Hindlimb muscle (tissue), 1 donor: ENCODE measurements at places on chromosomes 5 and 9. TPM values are rescaled to one million over a fixed set of nuclear protein-coding genes. Genes with fewer than 3 reads are reported as not detected.

- DNase-seq, result no peak
Measured at GRCh38 chr5:134554319-134555222, 29.1 kb downstream of the JADE2 start.

FLT4 gene
- 9.2 TPM for polyA plus RNA-seq

- peak; percentile 45 for DNase-seq
Measured at GRCh38 chr9:86902991-86903733, 44.1 kb downstream of the GAS1 start.

SLC36A2 gene
- polyA plus RNA-seq, result 0.49 TPM

RASGEF1C gene
- 4.9 TPM for polyA plus RNA-seq

DNA sequence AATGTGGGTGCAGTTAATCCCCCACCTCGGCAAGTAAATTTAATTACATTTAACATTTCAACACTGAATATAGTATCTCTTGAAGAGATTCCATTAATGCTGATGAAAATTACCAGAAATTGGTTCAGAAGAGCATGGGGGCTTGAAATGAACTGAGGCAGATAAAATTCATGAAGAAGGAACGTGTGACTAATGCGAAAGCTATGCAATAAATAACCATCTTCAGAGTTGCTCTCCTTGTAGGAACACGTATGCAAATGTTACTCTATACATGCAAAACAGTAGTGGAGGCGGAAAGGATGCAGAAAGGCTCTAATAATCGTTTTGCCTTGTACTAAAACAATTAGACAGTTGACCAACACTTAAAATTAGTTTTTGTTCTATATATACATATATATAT lies 320.2 kb downstream of the CTNND2 start:
- no peak for DNase-seq

F2RL1 gene
- 0.31 TPM for polyA plus RNA-seq

- DNase-seq, result no peak
Measured at GRCh38 chr5:14286574-14287421, 143.7 kb downstream of the TRIO start.

FBP2 gene
- polyA plus RNA-seq, result 86.4 TPM

LMAN2 gene
- polyA plus RNA-seq, result 76.5 TPM

ENG gene
- polyA plus RNA-seq, result 71.6 TPM

DMGDH gene
- 2.9 TPM for polyA plus RNA-seq

OBP2B gene
- not detected for polyA plus RNA-seq

GRCh38 chr5:174235221-174236011 lies 189.9 kb downstream of the NSG2 start:
- no peak for DNase-seq

GRCh38 chr5:90096415-90097081 lies 313.0 kb downstream of the CETN3 start:
- DNase-seq, result no peak

DNA sequence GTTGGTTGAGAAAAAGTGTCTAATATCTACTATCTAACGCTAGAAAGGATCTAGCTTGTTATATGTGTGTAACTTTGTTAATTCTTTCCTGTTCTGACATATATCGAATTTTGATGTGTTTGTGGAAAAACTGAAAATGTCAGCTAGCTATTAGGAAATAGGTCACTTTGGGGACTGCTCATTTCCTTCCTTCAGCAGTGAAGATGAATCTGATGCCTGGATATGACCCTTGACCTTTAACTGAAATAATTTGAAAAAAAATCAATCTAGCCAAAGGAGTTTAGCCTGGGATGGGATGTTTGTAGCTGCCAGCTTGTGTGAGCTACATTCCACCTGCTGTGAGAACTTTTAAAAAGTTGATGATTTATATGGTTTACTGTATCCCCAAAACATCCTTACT lies 66.8 kb downstream of the CD180 start:
- DNase-seq, result no peak

- no peak for DNase-seq
Measured at GRCh38 chr5:15834596-15835245, 334.7 kb downstream of the FBXL7 start.

ENTREP1 gene
- polyA plus RNA-seq, result 48.7 TPM

DNA sequence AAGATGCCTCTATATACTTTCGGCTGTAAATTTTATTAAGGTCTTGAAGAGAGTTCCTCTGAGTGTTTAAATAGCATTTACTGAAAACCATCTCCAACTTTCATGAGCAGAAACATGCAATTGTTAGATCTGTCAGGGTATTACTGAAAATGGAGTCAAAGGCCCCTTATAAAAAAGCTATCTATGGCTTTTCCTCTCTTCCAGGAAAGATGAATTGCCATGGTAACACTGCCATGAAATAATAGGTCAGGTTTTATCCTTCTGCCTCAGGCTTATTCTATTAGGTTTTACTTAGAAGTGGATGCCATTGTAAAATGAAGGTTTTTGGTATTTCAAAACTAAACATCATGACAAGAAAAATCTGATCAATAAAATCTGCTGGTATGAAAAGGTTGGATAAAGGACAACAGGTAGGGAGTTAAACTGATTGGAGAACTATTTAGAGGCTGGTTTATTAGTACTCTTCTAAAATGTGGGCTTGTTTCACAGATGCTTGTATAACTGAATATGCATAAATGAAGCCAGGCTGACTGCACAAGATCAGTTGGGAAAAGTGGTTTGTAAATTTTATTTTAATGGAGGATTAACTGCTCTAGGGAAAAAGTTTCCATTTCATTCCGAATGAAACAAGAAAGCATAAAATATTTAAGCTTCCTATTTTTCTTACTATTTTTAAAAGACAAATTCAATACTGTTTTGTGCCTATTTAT lies 135.5 kb downstream of the RAB3C start:
- DNase-seq, result no peak

OSMR gene
- polyA plus RNA-seq, result 10.5 TPM

GRCh38 chr9:137307255-137308056 lies 5.4 kb upstream of the NRARP start:
- DNase-seq, result no peak

GRCh38 chr5:5246736-5247135 lies 106.6 kb downstream of the ADAMTS16 start:
- DNase-seq, result no peak

DNA sequence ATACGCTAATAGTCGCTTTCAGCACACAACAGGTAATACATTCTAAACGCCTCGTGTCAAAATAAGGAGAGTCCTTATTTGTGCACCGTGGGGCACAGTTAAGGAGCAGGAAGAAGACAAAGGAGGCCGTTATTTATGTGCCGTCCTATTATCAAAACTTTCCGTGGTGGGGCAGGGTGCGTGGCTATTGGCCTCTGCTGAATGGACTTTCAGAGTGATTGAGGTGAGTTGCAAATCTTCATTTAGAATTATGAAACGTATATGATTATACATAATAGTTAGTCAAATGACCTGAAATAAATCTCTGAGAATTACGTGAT lies 833 bp downstream of the C5orf24 start:
- no peak for DNase-seq

DNA sequence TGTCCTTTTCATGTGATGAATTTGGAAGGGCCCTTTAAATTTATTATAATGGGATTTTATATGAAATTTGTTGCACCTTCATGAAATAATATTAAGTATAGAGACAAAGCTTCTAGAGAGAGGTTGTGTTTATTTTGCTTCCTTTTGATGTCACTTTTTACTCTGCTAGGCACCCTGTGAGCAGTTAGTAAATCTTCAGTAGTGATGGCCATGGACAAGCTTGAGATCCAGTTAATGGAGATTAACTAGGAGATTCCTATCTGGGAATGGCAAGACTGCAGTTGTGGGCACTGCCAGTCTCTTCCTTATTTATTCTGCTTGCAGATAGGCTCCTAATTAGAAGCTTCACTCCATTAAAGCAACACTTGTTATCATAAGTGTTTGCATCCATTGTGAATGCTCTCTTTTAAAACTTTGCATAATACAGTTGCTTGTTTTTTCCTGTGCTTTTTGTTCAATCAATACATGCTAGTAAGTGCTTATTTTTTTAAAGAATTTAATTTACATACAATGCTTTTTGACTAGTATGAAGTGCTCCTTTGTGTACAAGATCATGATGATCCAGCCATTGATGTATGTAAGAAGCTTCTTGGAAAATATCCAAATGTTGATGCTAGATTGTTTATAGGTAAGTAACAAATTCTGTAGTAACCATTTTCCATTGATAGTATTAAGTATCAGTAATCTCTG lies 25.9 kb downstream of the UGCG start:
- no peak for DNase-seq

DNA sequence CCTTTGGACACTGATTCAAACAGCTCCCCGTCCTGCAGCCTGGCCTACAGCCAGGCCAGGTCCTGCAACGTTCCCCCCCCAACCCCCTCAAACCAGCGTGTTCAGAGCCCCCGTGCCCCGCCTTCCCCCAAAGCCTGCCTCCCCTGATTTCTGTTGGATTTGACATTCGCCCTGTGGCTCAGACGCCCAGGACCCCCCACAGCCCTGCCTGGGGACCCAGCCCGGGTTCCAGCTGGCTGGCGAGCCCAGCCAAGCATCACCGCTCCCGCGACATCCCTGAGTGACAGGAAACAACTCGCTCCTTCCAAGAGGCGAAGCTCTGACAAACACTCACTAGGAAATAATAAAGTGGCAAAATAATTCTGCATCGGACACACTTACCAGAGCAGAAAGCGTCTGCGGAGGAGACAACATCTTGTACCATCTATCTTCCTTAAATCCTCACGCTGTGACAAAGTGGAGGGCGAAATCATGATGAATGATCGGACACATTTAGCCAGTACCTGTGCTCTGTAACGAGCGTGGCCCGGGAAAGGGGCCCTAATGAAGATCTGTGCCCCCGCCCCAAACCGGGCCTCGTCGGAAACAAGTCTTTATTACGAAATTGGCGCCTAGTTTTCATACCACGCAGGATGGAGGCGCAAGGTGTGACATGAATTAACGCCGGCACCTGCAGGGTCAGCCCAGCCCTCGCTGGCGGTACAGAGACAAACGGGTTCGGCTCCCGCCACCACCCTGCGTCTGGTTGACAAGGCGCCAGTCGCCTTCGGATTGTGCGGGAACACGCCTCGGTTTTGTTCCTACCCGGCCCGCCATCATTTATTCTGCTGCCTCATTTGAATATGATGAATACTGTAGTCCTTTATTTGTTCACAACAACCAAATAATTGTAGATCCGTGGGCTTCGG lies 91.0 kb upstream of the MVB12B start:
- DNase-seq, result no peak

RRAGA gene
- 78.2 TPM for polyA plus RNA-seq

MORN5 gene
- not detected for polyA plus RNA-seq

ANKRD33B gene
- 2.5 TPM for polyA plus RNA-seq

DNA sequence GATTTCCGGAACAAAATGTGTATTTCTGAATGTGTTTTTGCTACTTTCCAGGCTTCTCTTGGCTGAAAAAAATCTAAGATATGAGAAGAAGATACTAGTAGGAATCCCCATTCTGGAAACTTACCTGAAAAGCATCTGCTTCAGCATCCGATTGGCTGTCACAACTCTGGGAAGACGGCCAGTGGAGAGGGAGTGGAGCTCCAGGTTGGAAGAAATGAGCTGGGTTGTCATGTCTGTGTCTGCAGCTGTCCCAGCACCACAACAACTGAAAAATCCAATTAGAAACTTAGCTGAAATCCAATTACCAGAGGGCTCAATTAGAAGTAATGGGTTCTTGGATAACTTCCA lies 3.0 kb downstream of the PSMB7 start:
- DNase-seq, result no peak

GRCh38 chr5:59342181-59342580 lies 551.3 kb downstream of the PDE4D start:
- DNase-seq, result no peak

DNA sequence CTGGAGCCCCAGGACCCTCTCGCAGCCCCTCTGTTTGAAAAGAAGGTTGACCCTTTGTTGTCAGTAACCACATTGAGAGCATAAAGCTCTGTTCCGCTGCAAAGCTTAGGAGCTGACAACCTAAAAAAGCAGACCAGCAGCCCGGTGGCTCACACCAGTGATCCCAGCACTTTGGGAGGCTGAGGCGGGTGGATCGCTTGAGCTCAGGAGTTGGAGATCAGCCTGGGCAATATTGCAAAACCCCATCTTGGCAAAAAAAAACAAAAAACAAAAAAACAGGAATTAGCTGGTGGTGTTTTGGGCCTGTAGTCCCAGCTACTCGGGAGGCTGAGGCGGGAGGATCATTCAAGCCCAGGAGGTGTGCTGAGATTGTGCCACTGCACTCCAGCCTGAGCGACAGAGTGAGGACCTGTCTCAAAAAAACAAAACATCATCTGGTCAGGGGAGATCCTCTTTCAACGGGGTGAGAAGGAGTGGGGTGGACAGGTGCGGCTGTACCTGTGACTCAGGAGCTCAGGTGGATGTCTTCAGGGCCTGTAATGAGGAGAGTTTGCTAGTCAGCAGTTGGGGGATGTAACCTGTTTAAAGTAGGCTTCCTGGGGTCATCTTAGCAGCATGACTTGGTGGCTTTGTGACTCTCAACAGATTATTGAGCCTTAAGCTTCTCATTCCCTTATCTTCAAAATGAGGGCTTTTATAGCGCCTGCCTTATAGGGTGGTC lies 694 bp upstream of the REEP2 start:
- DNase-seq, result no peak

OTP gene
- not detected for polyA plus RNA-seq

GRCh38 chr9:35609001-35609819 lies 4.1 kb downstream of the TESK1 start:
- DNase-seq, result peak; percentile 47

TAF11L10 gene
- not detected for polyA plus RNA-seq

DNA sequence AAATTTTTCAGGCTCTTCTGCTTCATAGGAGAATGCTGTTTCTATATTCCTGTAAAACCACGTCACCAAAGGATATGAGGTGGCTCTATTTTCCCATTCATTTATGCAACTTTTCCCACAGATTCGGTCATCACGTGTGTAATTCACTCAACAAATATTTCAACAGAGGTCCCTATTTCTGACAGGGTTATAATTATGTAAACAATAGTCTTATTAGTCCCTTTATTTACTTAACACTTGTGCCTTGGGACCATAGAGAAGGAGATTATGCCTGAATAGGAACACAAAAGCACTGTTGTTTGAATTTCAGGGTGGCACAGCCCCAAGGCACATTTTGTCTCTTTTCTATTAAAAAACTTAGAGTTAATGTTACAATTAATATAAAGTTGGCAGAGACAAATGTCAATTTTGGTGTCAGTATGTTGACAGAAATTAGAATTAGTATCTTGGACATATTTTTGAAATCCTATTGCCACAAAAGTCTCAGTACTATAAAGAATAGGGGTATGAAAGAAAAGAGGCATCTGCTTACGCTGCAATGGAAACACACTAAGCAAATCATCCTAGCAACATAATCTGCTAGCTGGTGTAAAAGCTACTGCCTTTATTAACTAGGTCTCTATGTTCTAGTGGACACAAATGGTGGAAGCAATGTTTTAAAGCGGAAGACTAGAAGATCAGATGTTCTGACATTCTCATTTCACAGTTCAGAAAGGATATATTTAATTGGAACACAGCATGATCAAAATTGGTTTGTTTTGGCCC lies 229.1 kb upstream of the TBCA start:
- no peak for DNase-seq

GRCh38 chr5:76050134-76050533 lies 33.0 kb upstream of the SV2C start:
- DNase-seq, result no peak
